ENCODE measurements at places on chromosomes 1 and 21.

GRCh38 chr1:5514527-5515183 lies 477.6 kb downstream of the NPHP4 start:
- DNase-seq = peak; percentile 79

DNA sequence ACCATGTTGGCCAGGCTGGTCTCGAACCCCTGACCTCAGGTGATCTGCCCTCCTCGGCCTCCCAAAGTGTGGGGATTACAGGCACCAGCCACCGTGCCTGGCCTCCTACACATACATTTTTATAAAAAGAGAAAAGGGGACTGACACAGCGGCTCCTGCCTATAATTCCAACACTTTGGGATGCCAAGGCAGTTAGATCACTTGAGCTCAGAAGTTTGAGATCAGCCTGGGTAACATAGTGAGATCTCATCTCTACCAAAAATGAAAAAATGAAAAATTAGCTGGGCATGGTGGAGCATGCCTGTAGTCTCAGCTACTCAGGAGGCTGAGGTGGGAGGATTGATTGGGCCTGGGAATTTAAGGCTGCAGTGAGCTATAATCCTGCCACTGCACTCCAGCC lies 23.4 kb downstream of the ZNF281 start:
- DNase-seq = no peak

GRCh38 chr1:182614796-182615454 lies 10.7 kb upstream of the RGS16 start:
- DNase-seq = peak; percentile 73

GRCh38 chr1:231264642-231265041 lies 23.6 kb downstream of the GNPAT start:
- no peak for DNase-seq

DNA sequence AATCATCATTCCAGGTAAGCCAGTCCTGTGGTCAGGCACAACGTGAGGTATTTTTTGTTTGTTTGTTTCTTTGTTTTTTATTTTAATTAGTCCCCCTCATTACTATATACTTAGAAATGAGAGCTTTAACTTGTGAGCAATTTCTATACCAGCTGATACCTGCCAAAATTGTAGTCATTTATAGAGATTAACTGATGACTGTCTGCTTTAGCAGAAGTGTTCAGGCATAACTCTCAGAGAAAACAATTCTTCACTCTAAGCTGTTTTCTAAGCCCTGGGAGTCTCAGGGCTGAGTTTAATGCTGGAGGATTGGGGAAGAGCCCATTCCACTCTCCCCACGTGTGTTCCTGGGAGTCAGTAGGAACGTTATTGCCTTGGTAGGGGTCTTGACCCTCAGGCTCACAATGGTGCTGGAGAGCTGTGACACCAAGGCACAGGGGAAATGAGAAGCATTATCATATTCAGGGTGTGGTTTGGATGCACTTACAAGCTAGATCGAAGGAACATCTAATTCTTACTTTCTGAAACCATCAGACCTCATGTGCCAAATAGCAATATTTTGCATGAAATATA lies 168.2 kb downstream of the CLIC6 start:
- DNase-seq = no peak

DNA sequence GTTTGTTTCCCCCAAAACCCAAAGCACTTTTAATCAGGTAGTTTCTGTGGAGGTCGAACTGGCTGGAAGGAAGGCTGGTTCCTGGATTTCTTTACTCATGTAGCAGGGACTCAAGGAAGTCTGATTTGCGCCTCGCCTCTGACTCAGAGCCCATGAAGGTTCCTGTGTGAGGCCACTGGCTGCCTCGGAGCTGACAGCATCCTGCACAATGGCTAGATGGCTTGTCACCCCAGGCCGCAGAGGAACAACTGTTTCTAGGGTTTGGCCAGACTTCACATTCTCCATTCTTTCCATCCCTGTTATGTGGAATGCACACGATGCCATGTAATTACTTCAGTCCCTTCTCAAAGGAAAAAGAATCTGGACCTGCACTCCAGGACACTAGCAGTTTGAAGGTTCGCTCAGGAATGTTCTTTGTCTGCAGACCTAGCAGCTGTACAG lies 39.1 kb upstream of the PRSS38 start:
- DNase-seq = no peak

- DNase-seq = peak; percentile 33
Observed at GRCh38 chr1:243917177-243917862, 67.3 kb upstream of the AKT3 start.

- DNase-seq = no peak
Observed at GRCh38 chr21:45320261-45321025, 32.7 kb upstream of the POFUT2 start.

DNA sequence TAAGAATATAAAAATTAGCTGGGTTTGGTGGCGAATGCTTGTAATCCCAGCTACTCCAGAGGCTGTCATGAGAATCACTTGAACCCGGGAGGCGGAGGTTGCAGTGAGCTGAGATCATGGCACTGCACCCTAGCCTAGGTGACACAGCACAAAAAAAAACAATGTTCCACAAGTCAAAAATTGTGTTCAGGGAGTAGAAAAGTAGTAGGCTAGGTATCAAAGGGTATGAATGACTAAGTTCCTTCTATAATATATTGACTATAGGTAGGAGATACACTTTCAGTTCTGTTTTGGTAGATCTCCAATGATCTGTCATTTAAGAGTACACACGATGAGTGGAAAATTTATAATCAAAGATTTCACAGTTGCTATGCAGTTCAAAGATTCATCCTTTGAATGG lies 16.7 kb downstream of the USP48 start:
- no peak for DNase-seq
